ENCODE measurements at places on chromosomes 12 and 14.

GRCh38 chr12:117643971-117644370, 282.5 kb upstream of the NOS1 start:
- DNase-seq = no peak

- DNase-seq = no peak
Observed at GRCh38 chr12:56878010-56878339, 56.2 kb downstream of the SDR9C7 start.

- DNase-seq = no peak
Observed at GRCh38 chr12:52211716-52212585, 20.1 kb upstream of the KRT80 start.

DNA sequence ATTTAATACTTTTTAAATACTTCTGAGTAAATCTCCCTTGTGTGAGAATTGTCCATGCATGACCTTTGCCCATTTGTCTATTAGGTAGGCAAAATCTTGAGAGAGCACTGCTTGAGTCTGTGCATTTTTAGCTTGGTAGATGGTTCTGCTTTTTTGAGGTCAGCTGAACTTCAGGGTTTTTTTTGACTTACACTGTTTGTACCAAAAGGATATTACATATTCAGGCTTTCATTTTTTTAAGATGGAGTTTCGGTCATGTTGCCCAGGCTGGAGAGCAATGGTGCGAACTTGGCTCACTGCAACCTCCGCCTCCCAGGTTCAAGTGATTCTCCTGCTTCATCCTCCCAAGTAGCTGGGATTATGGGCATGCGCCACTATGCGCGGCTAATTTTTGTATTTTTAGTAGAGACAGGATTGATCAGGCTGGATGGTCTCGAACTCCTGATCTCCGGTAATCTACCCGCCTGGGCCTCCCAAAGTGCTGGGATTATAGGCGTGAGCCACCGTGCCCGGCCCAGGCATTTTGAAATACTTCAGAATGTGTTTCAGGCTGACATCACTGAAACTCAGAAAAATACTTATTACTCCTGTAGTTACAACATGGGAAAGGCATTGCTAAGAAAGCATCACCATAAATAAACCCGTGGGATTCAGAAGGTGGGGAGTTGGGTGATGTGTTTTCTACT, 11.1 kb downstream of the RASSF3 start:
- peak; percentile 60 for DNase-seq

DNA sequence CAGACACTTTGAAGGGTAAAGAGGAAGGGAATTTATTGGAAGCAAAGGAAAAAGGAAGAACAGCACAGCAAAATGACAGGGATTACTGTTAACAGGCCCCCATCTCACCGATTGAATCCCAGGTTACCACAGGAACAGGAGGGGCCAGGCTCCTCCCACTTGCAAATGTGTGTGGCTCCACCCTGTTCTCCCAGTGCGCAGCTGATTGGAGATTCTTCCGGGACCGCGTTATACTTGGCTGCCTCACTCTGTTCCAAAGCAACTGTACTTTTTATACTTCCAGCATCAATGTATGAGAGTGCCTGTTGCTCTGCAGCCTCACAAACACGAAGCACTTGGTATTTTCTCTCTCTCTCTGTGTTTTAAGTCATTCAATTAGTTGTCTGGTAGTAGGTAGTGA, 273.6 kb upstream of the MDGA2 start:
- no peak for DNase-seq
